ENCODE measurements at places on chromosomes 1 and 21.

DNA sequence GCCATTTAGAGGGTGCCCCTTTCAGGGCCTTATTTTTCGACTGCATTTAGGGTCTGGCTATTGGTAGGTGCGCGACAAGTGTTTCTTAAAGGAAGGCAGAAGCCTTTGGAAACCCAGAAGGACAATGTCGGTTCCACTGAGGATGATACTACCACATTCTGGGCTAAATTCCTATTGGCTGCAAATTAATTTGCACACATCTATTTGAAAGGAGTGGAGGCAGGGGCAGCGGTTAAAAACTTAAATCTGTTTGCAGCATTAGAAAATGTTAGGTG is 1.1 kb downstream of the PATJ start:
- DNase-seq: no peak

DNA sequence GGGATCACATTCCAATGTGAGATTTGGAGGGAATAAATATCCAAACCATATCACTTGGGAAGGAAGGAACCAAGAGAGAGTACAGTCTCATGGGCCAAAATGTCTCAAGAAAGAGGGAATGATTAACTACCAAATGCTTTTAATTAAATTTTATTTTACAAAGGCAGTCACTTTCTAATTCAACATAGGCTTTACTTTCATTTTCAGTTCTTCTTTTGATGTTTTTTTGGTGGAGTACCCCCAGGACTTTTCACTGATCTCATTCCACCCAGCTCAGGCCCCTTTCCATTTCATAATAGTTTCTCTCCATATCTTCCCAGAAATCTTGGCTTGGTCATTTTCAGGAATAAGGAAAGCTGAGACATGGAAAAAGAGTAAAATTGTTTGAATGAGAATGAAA is 5.1 kb upstream of the SLAMF7 start:
- DNase-seq: no peak

DNA sequence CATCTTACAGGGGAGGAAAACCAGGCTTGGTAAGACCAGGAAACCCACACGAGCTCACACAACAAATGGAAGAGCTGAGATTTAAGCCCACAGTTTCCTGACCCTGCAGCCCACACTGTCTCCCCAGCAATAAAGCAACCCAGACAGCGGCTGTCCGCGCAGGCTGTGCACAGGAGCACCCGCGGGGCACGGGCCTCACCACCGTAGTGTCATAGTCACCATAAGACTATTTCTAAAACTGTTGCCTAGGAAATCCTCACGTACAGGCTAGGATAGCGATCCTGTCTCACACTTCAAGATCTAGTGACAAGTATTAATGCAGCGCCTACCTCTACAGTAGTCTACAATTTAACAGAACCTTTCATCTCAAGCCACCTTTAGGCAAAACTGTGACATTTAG is 54.0 kb upstream of the SYT6 start:
- no peak for DNase-seq

DNA sequence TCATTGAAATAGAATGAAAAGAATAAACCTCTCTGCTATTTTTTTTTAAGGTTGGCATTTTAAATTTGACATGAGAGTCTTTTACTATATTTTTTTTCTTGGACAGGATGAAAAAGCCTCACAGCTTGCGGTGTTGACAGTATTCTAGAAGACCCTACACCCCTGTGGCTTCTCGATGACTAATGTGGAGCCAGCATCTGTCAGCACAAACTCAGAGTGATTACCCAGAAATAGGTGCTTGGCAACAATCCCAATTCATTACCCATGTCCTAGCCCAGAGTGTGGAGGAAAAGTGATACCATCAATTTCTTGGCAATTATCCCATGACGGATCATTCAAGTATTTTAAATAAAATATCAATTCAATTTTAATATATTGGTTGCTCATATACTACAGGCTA is 186.8 kb upstream of the MAP1LC3C start:
- no peak for DNase-seq

GRCh38 chr1:243420946-243421685 is 165.3 kb downstream of the SDCCAG8 start:
- no peak for DNase-seq

Measured in 8988T (cell line).